ENCODE measurements at places on chromosomes 7 and 10.

DNA sequence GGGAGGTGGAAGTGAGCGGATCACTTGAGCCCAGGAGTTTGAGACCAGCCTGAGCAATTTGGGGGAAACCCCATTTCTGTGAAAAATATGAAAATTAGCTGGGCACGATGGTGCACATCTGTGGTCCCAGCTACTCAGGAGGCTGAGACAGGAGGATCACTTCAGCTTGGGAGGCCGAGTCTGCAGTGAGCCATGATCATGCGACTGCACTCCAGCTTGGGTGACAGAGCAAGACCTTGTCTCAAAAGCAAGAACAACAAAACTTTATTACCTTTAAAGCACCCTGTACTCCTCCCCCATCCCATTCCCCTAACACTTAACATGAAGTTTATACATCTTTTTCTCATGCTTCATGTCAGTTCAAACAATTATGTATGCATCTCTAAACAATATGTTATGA, 1.3 kb upstream of the TMEM248 start:
- DNase-seq, result no peak

GRCh38 chr10:115379064-115379463, 285.9 kb downstream of the ATRNL1 start:
- no peak for DNase-seq

GRCh38 chr10:111856631-111857030, 326.9 kb downstream of the GPAM start:
- no peak for DNase-seq

DNA sequence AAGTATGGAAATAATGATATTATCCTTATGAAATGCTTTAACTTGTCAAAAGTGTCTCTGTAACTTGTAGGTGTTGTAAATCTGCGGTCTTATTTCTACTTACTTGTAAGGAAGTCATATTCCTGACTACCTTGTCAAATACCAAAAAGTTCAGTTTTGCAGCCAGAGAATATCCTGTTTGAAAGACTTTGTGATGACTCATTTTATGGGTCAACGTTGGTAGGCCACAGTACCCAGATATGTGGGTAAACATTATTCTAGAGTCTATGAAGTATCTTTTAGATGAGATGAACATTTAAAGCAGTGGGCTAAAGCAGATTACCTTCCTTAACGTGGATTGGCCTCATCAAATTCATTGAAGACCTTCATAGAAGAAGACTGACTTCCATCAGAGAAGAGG, 195.3 kb downstream of the PPP1R9A start:
- DNase-seq, result no peak

DNA sequence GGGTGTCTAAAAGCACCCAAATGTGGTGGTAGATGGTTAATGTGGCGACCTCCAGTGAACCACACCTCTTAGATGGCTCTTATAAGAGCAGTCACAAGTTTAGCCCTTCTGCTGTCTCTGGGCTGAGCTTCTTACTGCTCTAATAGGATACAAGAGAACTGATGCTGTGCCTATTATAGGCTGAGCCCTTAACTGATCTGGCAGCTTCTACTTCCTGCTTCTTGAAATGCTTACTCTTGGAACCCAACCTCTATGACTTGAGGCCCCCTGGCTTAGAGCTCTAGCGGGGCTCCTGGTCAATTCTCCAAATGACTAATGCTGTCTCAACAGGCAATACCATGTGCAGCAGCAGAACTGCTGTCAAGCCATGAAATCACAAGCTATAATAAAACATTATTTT, 35.0 kb upstream of the LSM8 start:
- DNase-seq, result no peak

- DNase-seq, result no peak
Measured at GRCh38 chr10:114808982-114809381, 12.6 kb upstream of the FHIP2A start.

Data from NCI-H345 (cell line).